ENCODE measurements at places on chromosomes 16 and 17.

- DNase-seq: no peak
Observed at GRCh38 chr17:27539794-27540317, 83.6 kb downstream of the KSR1 start.

- DNase-seq: no peak
Observed at GRCh38 chr16:88681709-88682451, 4.4 kb downstream of the SNAI3 start.

GRCh38 chr16:85006639-85007038 is 4.7 kb downstream of the ZDHHC7 start:
- DNase-seq: no peak

GRCh38 chr17:77106874-77107358 is 33.9 kb upstream of the SEC14L1 start:
- DNase-seq: no peak

GRCh38 chr17:77894126-77894956 is 64.2 kb upstream of the TNRC6C start:
- no peak for DNase-seq

DNA sequence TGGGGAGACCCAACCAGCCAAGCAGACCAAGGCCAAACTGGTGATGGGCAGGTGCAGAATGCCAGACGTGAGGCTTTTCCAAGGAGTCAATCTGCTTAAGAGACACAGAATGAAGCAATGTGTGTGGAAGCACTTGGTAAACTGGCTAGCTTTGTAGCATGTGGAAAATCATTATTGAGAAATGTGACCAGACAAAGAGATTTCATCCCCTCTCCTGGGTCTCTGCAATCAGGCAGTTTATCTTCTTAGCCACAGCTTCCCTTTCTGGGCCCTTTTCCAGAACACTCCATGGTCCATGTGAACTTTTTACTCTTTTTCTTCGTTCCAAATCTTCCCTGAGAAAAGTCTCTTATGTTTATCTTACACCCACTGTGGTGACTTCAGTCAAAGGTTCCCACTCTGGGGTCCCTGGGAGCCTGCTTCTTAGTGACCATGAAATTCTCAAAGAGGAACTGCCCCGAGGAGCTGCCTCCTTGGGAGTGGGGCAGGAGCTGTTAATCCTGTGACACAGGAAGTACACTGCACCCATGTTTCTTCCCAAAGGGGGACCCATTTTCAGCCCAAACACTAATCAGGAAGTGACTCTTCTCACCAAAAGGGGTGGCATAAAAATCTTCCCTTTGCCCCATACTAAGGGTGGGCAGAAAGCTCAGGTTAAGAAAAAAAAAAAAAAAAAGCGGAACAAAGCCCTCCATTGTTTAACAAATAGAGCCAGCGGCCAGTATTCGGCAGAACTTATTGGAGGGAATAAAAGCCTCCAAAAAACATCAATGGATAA is 346.2 kb upstream of the ASIC2 start:
- DNase-seq: no peak

Measured in AG04449 (cell line).